ENCODE measurements at places on chromosomes 7 and 10. TPM values are rescaled to one million over a fixed set of nuclear protein-coding genes. Genes with fewer than 3 reads are reported as not detected.

DNA sequence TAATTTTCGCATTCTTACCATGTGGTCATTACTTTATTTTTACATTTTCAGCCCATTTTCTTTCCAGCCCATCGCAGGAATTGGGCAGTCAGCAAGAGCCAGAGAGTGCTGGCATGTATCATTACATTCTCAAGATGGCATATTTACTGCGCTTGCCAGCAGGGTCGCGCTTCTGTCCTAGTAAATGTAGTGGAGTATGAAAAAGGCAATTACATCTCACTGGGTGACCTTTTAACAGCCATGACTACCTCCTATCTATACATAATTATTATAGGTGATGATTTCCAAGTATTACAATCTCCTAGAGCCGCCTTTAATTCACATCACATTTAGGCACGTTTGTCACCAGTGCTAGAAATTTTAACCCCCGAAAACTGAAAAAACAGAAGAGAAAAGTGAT is 433.7 kb upstream of the MGMT start:
- peaks cover 9% of the 10 kb centered on the region for H3K4me1 ChIP-seq
- H3K27ac ChIP-seq, result no peak overlapping the region
- H3K27me3 ChIP-seq, result peaks cover 37% of the 10 kb centered on the region
- H3K4me3 ChIP-seq, result no peak overlapping the region
- no peak for DNase-seq
- H3K36me3 ChIP-seq, result no peaks in the 10 kb centered on the region

The DRGX gene
- total RNA-seq, result 18.3 TPM

The MYPN gene
- total RNA-seq, result 0.06 TPM

DNA sequence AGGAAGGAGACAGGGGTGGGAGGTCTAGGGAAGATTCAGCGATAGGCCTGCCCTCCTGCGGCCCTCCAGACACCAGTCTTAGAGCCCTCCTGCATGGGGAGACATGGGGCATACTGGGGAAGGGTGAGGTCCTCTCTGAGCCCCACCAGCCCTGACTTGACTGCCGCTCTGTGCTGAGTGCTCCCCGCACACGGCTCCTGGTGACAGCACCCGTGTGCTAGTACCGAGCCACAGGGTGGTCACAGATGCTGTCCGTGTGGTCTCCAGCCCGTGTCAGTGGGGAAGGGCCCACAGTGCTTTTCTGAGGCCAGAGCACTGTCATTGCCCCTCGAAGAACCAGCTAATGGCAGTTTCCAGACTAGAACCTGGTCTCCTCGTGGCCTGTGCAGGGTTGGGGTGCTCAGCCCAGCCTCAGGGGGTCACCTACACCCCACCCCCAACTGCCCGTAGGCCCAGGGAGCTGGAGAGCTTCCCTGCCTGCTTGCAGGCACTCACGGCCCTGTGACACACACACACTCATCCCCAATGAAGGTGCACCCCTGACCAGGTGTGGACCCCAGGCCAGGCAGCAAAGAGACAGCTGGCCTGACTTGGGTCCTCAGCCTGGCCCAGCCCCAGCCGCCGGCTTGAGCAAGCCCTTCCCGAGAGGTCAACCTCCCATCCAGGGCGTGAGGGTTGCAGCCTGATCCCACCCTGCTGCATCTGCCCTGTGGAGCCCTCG is 86.0 kb upstream of the RET start:
- H3K4me1 ChIP-seq, result peaks cover 10% of the 10 kb centered on the region
- H3K27me3 ChIP-seq, result no peaks in the 10 kb centered on the region
- no peak overlapping the region for H3K27ac ChIP-seq
- no peaks in the 10 kb centered on the region for H3K36me3 ChIP-seq
- DNase-seq, result no peak
- no peak overlapping the region for H3K4me3 ChIP-seq

- H3K36me3 ChIP-seq, result peaks cover 2% of the 10 kb centered on the region
- no peak overlapping the region for H3K4me3 ChIP-seq
- H3K4me1 ChIP-seq, result no peaks in the 10 kb centered on the region
- H3K27me3 ChIP-seq, result no peaks in the 10 kb centered on the region
- no peak overlapping the region for H3K27ac ChIP-seq
These were observed 33.3 kb upstream of the HHEX start for GRCh38 chr10:92656266-92656961.

The TMEM229A gene
- 0.55 TPM for total RNA-seq

- H3K27ac ChIP-seq, result no peak overlapping the region
- H3K4me3 ChIP-seq, result no peak overlapping the region
- peaks cover 2% of the 10 kb centered on the region for H3K27me3 ChIP-seq
- no peak for DNase-seq
- H3K36me3 ChIP-seq, result no peaks in the 10 kb centered on the region
- H3K4me1 ChIP-seq, result no peaks in the 10 kb centered on the region
These were observed 25.9 kb downstream of the GIMAP8 start for GRCh38 chr7:150476285-150476684.

GRCh38 chr7:28484606-28484935 is 72.3 kb downstream of the CREB5 start:
- H3K27ac ChIP-seq, result no peak overlapping the region
- H3K4me3 ChIP-seq, result no peak overlapping the region
- H3K4me1 ChIP-seq, result no peaks in the 10 kb centered on the region
- H3K27me3 ChIP-seq, result no peaks in the 10 kb centered on the region
- DNase-seq, result no peak

The SH2D4B gene
- 0.11 TPM for total RNA-seq

The C10orf90 gene
- total RNA-seq, result 1.7 TPM

DNA sequence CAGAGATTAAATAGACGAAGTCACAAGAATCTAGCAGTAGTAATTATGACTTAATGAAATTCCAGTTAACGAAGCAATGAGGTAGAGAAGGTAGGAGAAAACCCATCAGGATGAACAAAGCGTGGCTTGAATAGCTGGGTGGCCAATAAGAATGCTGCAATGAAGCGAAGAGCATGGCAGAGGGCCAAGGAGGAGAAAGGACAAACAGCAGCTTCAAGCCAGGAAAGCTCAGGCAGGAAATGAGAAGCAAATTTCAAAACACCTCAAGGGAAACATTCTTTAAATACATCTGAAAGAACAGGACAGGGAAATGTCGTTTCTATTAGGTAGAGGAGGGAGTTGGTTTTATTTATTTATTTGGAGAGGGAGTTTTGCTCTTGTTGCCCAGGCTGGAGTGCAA is 122.5 kb downstream of the KIAA1217 start:
- H3K36me3 ChIP-seq, result no peaks in the 10 kb centered on the region
- H3K4me3 ChIP-seq, result no peak overlapping the region
- H3K27ac ChIP-seq, result no peak overlapping the region
- H3K4me1 ChIP-seq, result no peaks in the 10 kb centered on the region
- no peaks in the 10 kb centered on the region for H3K27me3 ChIP-seq

DNA sequence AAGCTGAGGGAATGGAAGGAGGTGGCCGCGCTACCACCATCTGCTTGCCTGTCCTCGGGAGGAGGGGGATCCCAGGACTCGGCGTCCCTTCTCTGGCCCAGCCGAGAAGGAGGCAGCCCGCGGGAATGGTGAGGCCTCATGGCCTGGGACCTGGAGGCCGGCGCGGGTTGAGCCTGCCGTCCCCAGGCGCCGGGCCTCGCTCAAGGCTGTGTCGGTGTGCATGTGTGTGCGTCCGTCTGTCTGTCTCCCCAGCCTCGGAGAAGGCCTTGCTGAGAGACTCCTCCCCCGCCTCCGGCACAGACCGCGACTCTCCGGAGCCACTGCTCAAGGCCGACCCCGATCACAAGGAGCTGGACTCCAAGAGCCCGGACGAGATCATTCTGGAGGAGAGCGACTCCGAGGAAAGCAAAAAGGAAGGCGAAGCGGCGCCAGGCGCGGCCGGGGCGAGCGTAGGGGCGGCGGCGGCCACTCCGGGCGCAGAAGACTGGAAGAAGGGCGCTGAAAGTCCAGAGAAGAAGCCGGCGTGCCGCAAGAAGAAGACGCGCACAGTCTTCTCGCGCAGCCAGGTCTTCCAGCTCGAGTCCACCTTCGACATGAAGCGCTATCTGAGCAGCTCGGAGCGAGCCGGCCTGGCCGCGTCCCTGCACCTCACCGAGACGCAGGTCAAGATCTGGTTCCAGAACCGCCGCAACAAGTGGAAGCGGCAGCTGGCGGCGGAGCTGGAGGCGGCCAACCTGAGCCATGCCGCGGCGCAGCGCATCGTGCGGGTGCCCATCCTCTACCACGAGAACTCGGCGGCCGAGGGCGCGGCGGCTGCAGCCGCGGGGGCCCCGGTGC is 1.3 kb downstream of the HMX3 start:
- H3K27me3 ChIP-seq, result peaks cover 100% of the 10 kb centered on the region
- no peak overlapping the region for H3K27ac ChIP-seq
- peaks cover 63% of the 10 kb centered on the region for H3K4me1 ChIP-seq
- no peaks in the 10 kb centered on the region for H3K36me3 ChIP-seq
- H3K4me3 ChIP-seq, result no peak overlapping the region

DNA sequence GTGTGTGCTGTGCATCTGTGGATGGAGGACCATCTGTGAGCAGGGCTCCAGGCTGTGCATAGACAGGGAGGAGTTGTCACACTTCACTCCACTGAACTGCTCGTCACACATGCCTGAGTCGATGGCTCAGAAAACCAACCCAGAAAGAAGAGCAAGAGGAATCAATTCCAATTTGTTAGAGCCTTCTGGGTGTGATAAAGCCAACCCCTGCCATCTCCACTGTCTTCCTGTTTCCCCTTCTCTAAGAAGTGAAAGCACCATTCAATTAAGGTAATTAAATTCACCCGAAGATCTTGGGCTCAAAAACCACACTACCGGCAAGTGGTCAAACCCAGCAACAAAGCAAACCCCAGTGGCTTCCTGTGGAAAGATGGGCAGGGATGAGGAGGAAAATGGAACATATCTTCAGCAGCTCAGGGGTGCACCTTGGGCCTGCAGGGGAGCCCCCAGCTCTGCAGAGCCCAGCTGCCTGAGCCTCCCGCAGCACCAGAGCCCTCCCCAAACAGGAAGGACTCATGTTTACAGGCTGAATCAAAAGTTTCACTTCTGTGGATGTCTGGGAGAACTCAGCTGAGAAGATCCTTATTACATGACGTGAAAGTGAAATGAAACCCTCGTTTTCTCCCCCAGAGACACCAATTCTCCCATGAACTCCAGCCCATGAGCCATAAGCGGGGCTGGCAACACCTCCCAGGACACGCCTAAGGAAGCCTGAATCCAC is 10.9 kb downstream of the C10orf71 start:
- H3K4me1 ChIP-seq, result no peaks in the 10 kb centered on the region
- no peaks in the 10 kb centered on the region for H3K27me3 ChIP-seq
- H3K36me3 ChIP-seq, result no peaks in the 10 kb centered on the region

GRCh38 chr7:156903232-156903909 is 10.4 kb upstream of the LMBR1 start:
- no peak overlapping the region for H3K4me3 ChIP-seq
- peaks cover 3% of the 10 kb centered on the region for H3K4me1 ChIP-seq
- no peak overlapping the region for H3K27ac ChIP-seq
- no peaks in the 10 kb centered on the region for H3K36me3 ChIP-seq

DNA sequence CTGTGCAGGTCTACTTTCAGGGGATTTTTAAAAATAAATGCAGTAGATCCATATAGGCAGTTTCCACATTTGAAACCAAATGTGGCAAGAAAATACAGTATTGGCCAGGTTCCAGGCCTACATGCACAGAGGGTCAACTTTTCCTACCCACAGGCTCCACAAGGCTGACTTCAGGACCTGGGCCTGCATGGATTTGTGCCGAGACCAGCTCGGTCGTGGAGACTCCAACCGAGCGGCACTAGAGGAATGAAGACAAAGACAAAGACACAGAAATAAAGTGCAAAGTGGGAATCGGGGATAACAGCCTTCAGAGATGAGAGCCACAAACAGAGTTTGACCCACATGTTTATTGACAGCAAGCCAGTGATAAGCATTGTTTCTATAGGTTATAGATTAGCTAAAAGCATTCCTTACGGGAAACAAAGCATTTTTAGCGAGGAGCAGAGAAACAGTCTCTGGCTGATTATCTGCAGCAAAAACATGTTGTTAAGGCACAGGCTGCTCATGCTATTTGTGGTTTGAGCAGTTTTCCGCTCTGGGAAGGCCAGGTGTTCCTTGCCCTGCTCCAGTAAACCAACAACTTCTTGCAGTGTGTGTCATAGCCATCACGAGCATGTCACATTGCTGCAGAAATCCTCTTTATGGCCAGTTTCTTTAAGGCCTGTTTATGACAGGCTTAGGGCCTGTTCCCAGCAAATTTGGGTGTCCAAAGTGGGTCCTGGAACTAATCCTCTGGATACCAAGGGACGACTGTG is 52.6 kb downstream of the ZNF37A start:
- no peaks in the 10 kb centered on the region for H3K4me1 ChIP-seq
- DNase-seq, result no peak
- H3K27me3 ChIP-seq, result no peaks in the 10 kb centered on the region
- H3K36me3 ChIP-seq, result no peaks in the 10 kb centered on the region
- no peak overlapping the region for H3K27ac ChIP-seq
- no peak overlapping the region for H3K4me3 ChIP-seq

DNA sequence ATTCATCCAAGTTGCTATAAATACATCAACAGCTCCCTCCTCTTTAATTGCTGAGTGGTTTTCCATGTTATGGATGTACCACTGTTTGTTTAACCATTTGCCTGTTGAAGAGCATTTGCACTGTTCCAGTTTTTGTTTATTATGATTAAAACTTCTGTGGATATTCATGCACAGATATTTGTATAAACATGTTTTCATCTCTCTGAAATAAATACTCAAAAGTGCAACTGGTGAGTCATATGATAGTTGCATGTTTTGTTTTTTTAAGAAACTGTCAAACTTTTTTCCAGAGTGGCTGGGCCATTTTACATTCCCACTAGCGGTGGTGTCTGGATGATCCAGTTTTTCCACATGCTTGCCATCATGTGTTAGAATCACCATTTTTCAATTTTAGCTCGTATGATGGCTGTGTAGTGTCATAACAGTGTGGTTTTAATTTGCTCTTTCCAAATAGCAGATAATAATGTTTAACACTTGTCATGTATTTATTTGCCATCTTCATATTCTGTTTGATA is 33.6 kb downstream of the MEOX2 start:
- H3K4me3 ChIP-seq, result no peak overlapping the region
- DNase-seq, result no peak
- H3K27ac ChIP-seq, result no peak overlapping the region
- no peaks in the 10 kb centered on the region for H3K4me1 ChIP-seq

The SFMBT2 gene
- 18.3 TPM for total RNA-seq

- H3K4me1 ChIP-seq, result peaks cover 3% of the 10 kb centered on the region
- H3K4me3 ChIP-seq, result no peak overlapping the region
- no peaks in the 10 kb centered on the region for H3K27me3 ChIP-seq
These were observed 141.4 kb downstream of the VTI1A start for GRCh38 chr10:112588225-112588990.

DNA sequence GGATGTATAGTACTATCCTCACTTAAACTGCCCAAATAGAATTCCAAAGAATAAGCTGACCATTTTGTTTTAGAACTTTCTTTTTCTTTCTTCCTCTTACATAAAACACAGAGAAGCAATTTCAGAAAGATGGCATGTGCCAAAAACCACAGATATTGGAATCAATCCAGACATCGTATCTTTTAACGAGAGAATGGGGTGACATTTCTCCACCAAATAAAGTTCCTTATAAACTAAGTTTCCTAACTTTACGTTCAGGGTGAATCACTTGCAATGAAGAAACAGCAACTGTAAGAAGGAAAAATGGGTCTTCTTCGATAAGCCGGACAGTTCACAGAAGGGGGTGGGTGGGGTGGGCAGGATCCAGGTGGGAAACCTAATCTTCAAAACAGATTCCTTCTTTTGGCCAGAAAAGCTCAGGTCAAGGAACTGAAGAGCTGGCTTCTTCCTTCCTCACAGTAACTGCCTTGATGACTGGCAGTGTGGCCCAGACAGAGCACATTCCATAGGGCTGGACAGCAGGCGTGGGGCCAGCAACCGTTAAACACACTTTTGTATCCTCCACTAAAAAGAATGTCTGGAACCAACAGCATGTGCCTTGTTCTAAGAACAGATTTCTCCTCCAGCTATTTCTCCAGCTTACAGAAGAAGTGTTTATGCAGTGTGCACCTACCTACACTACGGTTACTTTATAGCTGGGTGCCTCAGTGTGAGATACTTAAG is 31.5 kb downstream of the CREB3L2 start:
- H3K27ac ChIP-seq, result peak overlapping the region; percentile 50
- H3K4me1 ChIP-seq, result peaks cover 10% of the 10 kb centered on the region
- H3K4me3 ChIP-seq, result peak overlapping the region; percentile 7
- H3K27me3 ChIP-seq, result no peaks in the 10 kb centered on the region
